ENCODE measurements at places on chromosomes 13 and 19.

- no peak for DNase-seq
Observed at GRCh38 chr19:1674293-1674679, 21.9 kb upstream of the TCF3 start.

GRCh38 chr19:16650821-16651220, 9.1 kb downstream of the SMIM7 start:
- DNase-seq, result no peak

DNA sequence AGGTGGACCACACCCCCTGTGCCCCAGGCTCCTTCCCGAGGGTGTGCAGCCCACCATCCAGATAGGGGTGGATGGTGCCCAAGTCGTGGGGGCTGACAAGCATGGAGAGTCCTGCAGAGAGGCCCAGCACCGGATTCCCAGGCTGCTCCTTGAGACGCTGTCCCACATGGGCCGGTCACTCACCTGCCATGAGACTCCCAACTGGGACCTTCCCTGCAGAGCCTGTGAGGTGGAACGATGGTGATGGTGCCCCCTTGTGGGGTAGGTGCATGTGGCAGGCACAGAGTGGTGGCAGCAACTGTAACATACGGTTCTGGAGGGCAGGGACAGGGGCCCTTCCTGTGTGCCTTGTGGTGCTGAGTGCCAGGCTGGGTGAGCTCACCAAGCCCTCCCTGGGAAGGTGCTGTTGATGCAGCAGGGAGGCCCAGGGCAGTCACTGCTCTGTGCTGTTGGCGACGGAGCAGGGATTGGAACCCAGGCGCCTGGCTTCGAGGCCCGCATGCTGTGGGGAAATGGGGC, 33.1 kb downstream of the PPP1R37 start:
- DNase-seq, result peak; percentile 80

- no peak for DNase-seq
Observed at GRCh38 chr13:74043237-74043636, 91.0 kb downstream of the KLF12 start.

GRCh38 chr19:14563989-14564651, 7.7 kb downstream of the NDUFB7 start:
- DNase-seq, result no peak

GRCh38 chr19:13104848-13105711, 2.4 kb upstream of the LYL1 start:
- no peak for DNase-seq

DNA sequence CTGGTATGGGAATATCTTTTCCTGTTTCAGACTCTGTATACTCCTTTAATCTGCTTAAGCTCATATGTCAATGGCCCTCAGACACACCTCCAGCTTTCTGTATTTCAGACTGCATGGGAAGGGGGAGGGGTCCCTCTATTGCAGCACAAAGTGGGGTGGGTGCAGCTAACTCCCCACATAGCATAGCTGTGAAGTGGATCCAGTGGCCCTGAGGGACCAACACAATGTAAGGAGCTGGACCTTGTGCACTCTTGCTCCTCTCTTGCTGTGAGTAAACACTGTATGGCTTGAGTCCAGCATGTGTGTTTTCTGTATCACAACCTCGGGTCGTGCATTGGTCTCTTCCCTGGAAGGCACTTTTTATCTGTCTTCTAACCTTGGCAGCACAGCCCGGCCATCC, 669.9 kb downstream of the PCDH9 start:
- DNase-seq, result no peak

- DNase-seq, result no peak
Observed at GRCh38 chr13:104737713-104738112, 1671.5 kb upstream of the SLC10A2 start.

GRCh38 chr13:57582032-57582431, 49.5 kb upstream of the PCDH17 start:
- DNase-seq, result no peak

DNA sequence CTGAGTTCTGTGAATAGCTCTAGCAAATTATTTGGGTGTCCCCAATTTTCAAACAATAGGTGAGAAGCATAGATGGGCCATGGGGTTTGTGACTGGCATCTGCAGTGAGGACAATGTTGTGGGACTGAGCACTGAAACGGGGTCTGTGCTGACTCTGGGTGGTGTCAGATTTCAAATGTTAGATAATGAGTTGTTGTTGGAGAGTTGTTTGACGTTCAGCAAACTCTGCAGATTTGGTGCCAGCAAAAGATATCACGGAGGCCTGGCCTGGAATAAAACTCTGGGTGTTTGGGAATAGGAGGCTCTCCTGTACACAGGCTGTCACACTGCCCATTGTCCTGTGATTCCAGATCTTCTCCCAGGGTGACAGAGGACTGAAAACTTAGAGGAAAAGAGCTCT, 2.9 kb downstream of the ZNF90 start:
- no peak for DNase-seq

GRCh38 chr13:50805805-50806204, 37.7 kb downstream of the DLEU7 start:
- DNase-seq, result no peak

DNA sequence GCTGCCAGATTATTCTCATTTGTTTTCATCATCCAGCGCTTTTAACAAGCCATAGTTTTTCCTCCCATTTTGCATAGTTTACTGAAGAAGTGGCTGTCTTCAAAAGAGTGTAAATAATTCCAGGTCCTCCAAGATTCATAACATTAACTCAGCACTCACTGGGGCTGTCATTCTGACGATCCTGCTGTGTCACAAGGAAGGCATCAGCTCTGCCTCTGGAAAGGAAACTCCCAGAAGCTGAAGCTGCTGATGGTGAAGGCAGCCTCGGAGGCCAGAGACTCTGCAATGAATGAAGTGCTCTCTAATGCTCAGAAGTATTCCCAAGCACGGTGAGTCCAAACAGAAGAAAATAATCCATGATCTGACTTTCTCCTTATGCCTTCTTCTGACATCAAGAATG, 60.0 kb downstream of the FLT1 start:
- no peak for DNase-seq

GRCh38 chr13:46778095-46778494, 18.9 kb downstream of the ESD start:
- no peak for DNase-seq

DNA sequence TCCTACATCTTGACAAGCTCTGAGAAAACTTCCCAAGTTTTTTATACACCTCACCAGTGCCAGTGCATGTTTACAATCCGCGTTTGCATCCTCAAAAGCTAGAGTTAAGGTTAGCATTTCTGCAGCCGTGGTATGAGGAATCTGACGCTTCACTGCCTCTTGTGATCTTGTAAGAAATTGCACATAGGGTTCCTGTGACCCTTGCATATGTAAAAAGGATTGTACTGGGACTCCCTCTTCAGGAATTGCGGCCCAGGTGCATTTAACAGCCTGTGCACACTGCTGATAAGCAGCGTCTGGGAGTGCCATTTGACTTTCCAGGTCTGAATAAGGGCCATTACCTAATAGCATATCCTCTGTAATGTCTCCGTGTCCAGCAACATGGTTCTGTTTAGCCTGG, 15.3 kb downstream of the FPR3 start:
- no peak for DNase-seq

DNA sequence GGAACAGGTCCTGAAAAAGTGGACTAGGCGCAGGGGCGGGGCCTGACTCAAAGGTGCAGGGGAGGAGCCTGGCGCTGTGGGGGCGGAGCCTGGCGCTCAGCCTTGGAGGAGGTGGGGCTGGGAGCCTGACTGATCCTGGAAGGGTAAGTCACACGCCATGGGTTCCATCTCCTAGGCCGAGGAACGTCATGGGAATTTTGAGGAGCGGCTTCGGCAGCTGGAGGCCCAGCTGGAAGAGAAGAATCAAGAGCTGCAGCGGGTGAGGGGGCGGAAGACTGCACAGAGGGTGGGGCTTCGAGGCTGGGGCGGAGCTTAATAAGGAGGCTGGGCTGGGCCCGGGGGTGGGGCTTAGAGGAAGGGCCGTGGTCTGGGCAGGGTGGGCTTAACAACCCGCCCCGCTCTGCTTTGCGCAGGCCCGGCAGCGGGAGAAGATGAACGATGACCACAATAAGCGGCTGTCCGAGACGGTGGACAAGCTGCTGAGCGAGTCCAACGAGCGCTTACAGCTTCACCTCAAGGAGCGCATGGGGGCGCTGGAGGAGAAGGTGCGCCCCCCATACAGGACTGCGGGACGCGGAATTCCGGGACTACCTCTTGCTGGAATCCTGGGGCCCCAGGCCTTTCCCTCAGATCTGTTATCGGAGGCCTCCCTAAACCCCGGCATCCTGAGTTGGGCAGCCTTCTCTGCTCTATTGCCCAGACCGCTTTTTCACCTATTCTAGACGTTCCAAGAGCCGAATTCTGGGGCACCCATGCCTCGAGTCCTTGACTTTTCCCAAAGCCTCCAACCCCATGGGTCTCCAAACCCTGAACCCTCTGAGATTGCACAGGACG, 14.5 kb downstream of the PPFIA3 start:
- DNase-seq, result peak; percentile 71

- DNase-seq, result peak; percentile 83
Observed at GRCh38 chr19:1853295-1854038, 5.2 kb upstream of the REXO1 start.

DNA sequence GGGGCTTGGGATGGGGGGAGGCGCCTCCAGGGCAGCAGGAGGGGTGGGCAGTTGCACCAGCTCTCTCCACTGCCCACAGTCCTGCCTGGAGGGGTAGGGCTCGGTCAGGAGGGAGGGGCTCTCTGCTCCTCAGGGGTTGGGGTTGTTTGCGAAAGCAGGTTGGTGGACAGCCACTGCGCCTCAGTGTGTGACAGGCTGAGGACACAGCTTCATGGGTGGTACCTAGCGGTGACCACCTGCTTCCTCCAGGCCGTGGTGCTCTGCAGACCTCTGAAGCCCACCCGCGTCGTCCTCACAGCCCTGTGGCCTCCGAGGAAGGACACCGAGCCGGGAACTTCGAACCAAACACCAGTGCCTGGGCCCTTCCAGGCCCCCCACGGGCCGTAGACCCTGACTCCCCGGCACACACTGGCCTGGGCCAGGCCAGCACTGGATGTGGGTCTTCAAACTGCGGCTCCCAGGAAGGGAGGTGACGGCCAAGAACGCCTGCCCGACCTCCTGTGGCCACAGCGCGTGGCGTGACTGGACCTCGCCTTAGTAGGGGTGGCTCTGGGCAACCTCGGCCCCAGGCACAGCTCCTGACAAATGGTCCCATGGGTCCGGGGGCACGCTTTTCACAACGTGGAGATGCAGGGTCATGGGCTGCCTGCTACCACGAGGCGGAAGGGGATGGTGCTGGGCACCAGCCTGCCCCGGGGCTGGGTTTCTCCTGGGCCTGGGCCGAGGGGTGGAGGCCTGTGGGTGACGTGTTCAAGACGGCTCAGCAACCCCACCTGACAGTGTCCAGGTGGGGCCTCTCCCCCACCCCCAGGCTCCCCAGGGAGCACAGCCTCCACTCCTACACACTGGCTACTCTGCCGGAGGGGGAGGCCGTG, 173.2 kb downstream of the KDM4B start:
- no peak for DNase-seq

- peak; percentile 22 for DNase-seq
Observed at GRCh38 chr19:44776402-44777096, 1.1 kb upstream of the CBLC start.

GRCh38 chr19:5172859-5173630, 167.6 kb downstream of the PTPRS start:
- DNase-seq, result peak; percentile 81

- DNase-seq, result no peak
Observed at GRCh38 chr13:77456271-77456670, 79.2 kb upstream of the SCEL start.

DNA sequence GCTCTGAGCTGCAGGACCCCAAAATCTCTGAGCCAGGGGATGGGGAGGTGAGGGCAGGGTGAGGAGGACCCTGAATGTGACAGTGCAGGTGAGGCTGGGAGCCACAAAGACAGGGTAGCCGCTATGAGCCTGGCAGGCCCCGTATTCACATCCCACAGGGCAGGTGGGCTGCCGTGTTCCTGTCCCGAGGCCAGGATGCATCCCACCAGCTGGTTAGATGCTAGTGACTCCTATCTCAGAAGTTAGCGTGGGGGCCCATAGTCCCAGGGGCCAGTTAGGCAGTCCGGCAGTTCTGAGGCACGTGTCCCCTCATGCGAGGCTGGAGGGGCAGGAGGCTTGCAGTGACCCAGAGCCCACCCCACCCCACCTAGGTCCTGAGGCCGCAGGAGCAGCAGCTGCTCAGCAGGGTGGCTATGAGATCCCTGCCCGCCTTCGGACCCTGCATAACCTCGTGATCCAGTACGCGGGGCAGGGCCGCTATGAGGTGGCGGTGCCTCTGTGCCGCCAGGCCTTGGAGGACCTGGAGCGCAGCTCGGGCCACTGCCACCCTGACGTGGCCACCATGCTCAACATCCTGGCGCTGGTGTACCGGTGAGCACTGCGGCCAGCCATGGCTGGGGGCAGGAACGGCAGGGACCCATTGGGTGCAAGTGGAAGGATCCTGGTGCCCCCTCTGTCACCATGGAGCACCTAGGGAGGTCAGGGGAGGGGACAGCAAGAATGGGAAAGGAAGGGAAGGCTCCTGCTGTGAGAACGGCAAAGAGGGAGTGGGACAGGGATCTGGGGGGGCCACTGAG, 7.2 kb downstream of the KLC3 start:
- no peak for DNase-seq

DNA sequence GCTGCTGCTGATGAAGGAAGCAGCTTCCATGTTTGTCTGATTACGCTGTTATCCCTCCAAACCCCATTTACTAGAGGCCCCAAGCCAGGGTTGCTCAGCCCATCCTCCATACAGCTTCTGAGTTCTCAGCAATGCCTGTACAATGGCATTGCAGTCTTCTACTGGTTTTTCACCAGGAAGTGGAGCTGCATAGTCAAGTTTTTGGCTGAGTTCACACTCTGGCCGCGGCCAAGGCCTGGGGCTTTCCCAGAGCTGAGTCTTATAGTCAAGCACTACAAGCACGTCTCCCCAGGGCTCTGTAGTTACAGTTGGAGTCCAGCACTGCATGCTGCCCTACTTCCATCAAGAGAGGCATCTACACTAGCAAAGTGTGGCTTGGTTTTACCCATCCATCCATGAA, 182.5 kb downstream of the POU4F1 start:
- no peak for DNase-seq

GRCh38 chr19:49631014-49631588, 8.8 kb downstream of the RRAS start:
- DNase-seq, result no peak

GRCh38 chr13:94188201-94188854, 291.2 kb downstream of the DCT start:
- no peak for DNase-seq

- DNase-seq, result no peak
Observed at GRCh38 chr13:105466376-105466775, 1069.1 kb downstream of the EFNB2 start.

DNA sequence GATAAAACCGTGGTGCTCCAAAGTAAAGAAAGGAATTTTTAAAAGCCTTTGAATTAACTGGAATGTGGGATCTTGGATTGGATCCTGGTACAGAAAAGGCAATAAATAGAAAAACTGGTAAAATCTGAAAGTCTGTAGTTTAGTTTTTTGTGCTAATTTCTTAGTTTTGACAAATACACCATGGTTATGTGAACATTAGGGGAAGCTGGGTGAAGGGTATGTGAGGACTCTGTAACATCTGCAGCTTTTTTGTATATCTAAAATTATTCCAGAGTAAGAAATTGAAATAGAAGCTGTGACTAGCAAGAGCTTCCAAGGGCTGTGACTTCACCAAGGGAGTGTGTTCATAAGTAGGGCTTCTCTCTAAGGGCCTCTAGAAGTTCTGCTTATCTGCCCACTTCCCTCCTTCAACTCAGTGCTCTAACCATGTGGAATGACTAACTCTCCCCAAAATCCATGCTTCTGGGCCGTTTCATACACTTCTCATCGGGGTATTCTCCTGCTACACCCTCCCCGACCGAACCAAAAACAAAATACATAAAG, 26.5 kb downstream of the ARHGAP35 start:
- no peak for DNase-seq
